Aorta (tissue), 5 donors: ENCODE measurements at places on chromosomes 6 and 20. TPM values are rescaled to one million over a fixed set of nuclear protein-coding genes. Genes with fewer than 3 reads are reported as not detected.
A peak's percentile ranks its signal among the peaks of the same experiment; 100 is the strongest.

GRCh38 chr6:14128012-14128411 lies 10.4 kb downstream of the CD83 start:
- no peak for DNase-seq

C20orf141 gene
- polyA plus RNA-seq, result not detected

TOX2 gene
- polyA plus RNA-seq, result 6.8 TPM

- DNase-seq, result no peak
Observed at GRCh38 chr20:38932457-38933120, 6.4 kb downstream of the FAM83D start.

DNA sequence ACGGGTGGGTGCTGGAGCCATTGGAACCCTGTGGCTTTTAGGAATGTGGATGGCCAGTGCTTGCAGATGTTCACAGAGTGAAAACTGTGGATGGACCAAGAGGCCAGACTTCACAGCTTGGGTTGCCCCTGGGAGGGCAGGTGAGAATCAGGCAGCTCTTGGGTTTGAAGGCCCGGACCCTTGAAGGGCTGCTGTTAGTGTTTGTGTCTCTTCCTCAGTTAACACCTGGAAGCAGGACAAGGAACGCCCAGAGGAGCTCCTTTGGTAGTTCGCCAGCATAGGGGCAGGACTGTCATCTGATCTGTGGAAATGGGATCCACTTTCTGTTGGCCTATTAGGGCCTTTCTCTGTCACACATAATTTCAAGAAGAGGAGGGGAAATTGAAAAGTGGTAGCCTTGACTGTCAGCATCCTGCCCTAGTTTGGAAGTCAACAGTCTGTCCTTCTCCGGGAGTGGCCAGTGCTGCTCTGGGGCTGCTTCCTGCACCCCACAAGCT lies 43.6 kb downstream of the RIOK1 start:
- DNase-seq, result no peak

DNA sequence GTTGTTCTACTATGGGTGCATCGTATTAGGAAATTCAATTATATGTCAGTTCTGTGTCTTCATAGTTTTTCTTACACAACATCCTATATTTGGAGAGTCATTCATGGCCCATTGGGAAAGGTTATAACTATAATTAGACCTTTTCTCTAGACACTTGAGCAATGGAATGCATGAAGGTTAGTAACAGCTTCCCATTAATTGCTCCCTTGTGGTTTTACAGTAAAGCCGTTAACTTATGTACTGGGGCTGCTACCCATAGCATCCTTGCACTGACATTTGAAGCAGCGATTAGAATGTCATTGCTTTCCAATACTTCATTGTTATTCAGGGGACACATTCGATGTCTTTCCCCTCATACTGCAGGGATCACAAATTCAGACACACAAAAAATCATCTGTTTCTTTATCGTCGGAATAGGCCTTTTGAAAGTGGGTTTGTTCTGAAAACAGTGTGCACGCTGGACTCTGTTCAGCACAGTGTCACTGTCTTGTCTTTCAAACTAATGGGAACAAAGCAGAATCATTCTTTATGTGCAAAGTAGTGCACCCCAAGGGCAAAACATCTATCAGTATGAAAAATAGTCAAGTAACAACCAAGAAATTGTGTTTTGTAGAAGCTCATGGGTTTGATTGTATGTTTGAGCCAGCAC lies 634.3 kb upstream of the MAP3K7 start:
- DNase-seq, result no peak

SKIC2 gene
- polyA plus RNA-seq, result 26.7 TPM

FLRT3 gene
- polyA plus RNA-seq, result 2.4 TPM

GRCh38 chr6:91982559-91982958 lies 1395.7 kb upstream of the MAP3K7 start:
- no peak for DNase-seq

DNA sequence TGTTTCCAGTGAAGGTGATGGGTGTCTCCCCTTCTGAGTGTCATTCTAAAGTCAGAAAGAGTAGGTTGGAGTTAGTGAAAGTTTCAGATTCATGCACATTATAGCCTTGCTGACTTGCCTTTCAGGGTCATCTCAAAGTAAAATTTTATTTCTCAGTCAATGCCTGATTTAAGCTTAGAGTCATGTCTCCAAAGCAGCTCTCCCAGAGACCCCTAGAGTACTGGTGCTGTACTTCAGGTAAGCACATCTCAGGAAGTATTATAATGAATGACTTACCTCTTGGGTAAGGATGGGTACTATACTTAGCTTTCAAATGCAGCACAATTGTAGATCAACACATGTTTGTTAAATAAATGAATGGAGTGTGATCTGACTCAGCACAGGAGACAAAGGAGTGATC lies 116.0 kb downstream of the TBX18 start:
- no peak for DNase-seq

GRCh38 chr20:56440346-56441007 lies 27.9 kb upstream of the RTF2 start:
- DNase-seq, result no peak

DNA sequence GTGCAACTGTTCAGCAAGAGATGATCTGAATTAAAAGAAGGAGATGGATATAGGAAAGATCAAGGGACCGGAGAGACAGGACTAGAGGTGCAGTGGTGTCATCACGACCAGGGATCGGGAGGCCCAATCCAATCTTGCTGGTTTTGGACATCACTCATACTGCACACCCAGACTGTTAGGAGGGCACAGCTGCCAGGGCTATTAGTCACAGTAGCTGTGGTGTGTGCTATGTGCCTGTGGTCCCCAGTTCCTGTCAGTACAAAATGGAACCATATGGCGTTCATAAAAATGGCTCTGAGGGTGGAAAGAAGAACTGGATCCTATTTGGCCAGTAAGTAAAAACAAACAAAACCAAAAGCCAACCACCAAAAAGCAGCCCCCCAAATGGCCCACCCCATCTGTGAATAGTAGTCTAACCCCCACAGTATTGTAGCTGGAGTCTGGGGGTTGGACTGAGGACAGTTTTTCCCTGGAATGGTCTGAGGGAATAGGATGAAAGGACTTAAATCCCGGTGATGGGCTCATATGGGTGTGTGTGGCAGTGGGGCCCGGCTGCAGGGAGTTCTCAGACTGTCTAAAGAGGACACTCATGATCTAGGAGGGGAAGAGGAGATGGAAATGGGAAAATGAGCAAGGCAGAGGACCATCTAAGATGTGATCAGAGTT lies 9.3 kb upstream of the NNAT start:
- no peak for DNase-seq

GRCh38 chr6:156344491-156344890 lies 432.7 kb upstream of the ARID1B start:
- DNase-seq, result no peak

LY6G6D gene
- not detected for polyA plus RNA-seq

BPIFB2 gene
- not detected for polyA plus RNA-seq

GRCh38 chr6:168130697-168131371 lies 51.8 kb upstream of the FRMD1 start:
- DNase-seq, result no peak

- no peak for DNase-seq
Observed at GRCh38 chr20:54231036-54231435, 23.1 kb downstream of the PFDN4 start.

DNA sequence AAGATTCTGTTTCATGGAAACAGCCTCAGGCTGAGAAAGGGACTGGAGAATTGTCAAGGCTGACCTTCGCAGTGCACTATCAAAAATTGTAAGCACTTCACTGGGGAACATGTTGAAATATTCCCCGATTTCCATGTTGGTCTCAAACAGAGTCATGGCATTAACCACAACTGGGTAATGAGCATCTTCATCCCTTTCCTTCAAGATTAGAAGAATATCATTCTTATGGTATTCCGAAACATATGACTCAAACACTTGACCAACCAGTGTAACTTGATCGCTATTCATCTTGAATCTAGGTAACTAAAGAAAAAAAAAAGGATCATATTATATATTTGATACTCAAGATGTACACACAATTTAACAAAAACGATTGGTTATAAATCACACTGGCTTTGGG lies 3.5 kb downstream of the MCM9 start:
- DNase-seq, result no peak

PROKR2 gene
- not detected for polyA plus RNA-seq

OOEP gene
- polyA plus RNA-seq, result 1.1 TPM

HAO1 gene
- not detected for polyA plus RNA-seq

DNA sequence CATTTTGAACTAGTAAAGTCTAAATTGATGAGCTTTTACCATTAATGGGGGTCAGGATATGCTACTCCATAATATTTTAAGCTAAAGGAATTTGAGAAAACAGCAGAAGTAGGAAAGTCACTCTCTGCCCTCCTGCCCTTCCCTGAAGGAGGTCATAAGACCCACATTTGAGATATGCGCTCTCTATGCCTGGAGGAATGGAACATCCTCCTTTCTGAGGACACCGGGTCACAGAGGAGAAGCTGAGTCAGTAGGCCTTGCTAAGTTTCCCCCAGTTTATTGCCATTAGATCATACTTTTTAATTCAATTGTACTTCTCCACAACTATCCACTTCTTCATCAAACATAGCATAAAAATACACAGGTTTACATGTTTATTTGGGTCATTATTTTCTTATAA lies 40.3 kb downstream of the AKAP7 start:
- DNase-seq, result no peak

DNA sequence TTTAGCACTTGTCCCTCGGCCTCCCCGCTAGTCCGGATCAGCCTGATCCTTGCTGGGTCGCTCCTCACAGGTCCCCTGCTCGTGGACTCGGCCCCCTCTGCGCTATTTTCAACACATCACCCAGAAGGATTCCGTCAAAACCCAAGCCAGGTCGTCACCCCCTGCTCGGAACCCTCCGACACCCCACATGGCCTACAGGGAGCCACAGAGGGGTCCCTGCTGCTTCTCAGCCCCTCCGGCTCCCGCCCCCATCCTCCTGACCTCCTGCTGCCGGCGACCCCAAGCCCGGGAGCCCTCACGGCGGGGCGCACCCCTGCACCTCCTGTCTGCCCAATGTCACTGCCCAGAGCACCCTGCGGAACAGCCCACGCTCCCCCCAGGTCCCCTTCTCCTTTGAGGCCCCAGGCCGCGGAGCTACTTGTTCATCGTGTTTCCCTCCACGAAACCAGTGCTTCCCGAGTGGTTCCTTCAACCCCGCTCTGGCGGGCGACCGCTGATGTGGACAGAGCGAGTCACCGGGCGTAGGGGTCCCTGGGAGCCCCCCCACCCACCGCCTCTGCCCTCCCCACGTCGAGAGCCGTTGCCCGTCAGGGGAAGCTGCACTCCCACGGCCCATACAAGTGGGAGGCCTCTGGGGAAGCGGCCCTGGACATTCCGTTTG lies 638 bp upstream of the MYL9 start:
- DNase-seq, result no peak

- DNase-seq, result no peak
Observed at GRCh38 chr20:48667889-48668413, 159.8 kb downstream of the PREX1 start.

GRCh38 chr6:107185391-107185970 lies 70.2 kb upstream of the BEND3 start:
- DNase-seq, result no peak

KIF13A gene
- 52.6 TPM for polyA plus RNA-seq

GRCh38 chr6:142918339-142919042 lies 26.5 kb downstream of the HIVEP2 start:
- DNase-seq, result no peak

DNA sequence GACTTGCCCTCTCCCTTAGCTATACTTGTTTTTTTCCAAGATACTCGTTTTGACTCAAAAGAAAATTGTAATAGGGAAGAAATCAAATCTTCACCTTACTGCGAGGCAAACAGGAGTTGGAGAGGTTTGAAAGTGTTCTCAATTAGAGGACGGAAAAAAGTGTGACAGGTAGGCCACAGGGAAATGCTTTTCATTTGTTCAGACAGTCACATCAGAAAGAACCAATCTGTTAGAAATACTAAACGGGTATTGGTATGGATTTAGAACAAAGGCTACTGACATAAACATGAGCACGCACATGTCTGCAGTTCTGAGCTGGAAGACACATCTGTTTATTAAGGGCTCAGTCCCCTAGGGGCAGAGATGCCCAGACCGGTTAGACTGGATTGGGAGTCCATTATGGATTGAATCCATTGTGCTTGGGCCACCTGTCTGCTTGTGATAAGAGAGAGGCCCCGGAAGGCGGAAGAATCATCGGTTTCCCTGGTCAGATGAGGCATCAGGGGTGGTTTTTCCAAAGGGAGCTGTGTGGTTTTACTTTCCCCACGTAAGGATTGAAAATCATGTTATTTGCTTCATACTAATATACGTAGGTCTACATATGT lies 220.9 kb upstream of the MYLIP start:
- no peak for DNase-seq

DNA sequence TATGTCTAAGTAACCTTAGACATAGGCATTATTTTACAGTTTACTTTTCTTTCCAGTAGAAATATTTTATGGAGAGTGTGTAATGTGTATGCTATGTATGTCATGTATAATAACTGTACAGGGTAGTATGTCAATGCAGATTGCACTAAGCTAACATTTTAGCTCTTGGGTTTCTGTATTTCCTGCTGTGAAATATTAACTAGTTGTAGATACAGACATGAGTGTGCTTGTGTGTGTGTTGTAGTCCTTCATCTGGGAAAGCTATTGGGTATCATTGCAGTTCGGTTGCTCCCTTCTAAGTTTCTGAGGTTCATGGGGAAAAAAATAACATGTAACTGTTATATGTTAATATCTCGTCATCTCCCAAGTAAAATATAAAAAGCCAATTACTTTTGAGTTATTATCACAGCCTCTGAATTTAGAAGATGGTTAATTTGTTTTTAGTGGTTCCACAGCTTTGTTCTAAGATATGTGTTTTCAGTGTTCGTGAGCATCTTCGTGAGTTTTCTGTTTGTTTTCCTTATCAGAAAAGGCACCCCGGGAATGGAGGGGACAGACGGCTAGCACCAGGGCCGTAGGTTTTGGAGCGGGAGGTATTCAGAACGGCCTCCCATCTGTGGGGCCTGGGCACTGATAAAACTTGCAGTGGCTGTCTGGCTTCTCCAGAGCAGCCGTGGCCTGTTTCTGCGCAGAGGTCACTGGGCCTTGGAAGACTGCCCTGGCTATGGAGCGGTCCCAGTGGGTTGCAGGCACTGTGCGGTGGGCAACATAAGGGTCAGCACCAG lies 215.0 kb downstream of the ARID1B start:
- DNase-seq, result no peak

- peak; percentile 34 for DNase-seq
Observed at GRCh38 chr6:44002067-44002592, 125.1 kb downstream of the MRPL14 start.

DNA sequence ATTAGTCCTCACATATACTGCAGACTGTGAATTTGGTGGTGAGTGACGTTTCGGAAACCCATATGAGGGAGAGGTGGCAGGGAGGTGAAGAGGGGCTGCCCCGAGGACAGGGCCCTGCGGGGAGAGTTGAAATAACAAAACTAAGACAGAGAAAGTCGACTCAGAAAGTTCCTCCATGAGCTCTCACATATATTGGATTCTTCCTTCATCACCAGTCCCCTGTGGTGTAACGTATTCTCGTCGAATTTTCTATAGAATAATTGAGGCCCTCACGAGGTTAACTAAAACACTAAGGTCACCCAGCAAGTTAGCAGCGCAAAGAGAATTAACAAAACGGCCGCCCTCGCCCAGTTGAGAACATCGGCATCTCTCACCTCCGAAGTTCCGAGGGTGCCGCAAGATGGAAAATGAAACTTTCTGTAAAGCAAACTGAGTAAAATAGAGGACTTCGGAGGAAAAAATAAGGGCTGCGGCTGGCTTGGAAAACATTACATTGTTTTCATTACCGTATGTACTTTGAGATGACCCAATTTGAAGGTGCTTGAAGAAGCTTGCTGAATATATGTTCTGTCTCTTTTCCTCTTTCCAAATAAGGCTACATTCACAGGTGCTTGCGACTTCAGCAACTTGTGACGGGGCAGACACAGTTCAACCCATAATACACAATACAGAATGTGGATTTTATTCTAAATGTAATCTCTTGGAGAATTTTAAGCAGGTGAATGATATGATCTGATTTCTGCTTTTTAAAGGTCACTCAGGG lies 490.9 kb upstream of the JARID2 start:
- DNase-seq, result no peak
